ENCODE measurements at places on chromosomes 11 and 22.

DNA sequence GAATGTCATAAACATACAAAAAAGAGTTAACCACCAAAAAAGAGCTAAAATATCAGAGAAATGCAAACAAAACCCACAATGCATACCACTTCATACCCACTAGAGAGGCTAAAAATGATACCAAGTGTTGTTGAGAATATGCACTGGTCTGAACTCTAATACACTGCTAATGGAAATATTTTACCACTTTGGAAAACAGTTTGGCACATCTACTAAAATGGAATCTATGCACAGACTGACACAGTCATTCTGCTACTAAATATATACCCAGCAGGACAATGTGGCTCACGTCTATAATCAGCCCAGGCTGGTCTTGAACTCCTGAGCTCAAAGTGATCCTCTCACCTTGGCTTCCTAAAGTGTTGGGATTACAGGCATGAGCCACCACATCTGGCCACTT lies 18.0 kb downstream of the MAPK1 start:
- no peak for DNase-seq

DNA sequence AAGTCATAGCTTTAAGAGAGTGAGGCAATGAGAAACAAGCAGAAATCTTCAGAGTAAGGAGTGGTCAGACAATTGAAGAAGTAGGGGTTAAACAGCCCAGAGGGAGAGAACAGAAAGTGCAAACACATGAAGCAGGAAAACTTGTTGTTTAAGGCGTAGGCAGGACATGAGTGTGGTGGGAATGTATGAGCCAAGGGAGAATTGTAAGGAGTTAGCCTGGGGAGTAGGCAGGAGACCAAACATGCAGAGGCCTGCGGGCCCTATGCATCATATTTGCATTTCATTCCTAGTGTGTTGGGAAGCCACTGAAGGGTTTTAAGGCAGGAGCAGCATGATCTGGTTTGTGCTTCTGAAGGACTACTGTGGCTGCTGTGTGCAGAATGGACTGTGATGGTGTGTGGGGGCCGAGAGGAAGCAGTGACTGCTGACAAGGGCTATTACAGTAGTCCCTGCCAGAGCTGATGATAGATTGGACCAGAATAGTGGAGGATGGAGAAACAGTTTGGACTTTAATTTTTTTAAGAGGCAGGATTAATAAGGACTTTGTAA lies 179.9 kb upstream of the C11orf87 start:
- DNase-seq: peak; percentile 25

DNA sequence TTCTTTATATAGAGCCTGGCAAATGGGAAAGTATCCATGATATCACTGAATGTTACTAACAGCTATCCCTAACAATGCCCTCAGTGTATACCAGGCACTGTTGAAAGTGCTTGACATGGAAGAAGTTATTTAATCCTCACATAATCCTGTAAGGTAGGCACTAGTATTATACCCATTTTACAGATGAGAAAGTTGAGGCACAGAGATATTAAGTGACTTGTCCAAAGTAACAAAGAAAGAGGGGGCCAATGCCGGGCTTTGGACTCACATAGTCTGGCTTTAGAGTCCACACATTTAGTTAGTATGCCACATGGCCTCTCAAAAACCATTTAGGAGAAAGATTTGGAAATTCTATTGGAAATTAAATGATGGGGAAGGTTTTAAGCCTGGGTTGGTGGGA lies 220.8 kb upstream of the PLET1 start:
- no peak for DNase-seq

DNA sequence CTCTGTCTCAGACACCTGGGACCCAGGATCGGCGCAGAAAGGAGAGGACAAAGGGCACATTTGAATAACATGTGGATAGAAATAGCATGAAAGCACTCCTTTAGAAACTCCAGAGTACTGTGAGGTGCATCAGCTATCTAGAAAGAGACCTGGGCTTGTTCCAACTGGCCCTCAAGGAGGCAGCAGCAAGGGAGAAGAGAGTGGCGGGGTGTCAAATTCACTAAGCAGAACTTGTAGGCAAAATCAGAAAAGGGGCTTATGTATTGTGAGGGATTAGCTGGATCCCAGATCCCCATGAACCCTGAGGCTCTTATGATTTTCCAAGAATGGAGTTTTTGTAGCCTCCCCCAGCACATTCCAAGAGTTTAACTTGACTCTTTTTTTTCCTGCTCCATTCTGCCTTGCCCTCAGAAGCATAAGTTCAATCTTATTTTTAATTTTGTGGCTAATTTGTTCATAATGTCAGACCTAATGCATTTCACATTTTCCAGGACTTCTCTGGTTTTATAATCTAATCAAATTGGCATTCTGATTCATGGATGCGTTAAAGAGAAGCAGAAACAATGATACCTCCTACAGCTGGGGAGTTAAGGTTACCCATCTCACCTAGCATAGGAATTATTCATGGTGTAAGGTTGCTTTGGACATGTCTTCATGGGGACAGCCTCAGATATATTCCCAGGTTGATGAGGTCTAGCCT lies 33.6 kb downstream of the USH1C start:
- DNase-seq: no peak

DNA sequence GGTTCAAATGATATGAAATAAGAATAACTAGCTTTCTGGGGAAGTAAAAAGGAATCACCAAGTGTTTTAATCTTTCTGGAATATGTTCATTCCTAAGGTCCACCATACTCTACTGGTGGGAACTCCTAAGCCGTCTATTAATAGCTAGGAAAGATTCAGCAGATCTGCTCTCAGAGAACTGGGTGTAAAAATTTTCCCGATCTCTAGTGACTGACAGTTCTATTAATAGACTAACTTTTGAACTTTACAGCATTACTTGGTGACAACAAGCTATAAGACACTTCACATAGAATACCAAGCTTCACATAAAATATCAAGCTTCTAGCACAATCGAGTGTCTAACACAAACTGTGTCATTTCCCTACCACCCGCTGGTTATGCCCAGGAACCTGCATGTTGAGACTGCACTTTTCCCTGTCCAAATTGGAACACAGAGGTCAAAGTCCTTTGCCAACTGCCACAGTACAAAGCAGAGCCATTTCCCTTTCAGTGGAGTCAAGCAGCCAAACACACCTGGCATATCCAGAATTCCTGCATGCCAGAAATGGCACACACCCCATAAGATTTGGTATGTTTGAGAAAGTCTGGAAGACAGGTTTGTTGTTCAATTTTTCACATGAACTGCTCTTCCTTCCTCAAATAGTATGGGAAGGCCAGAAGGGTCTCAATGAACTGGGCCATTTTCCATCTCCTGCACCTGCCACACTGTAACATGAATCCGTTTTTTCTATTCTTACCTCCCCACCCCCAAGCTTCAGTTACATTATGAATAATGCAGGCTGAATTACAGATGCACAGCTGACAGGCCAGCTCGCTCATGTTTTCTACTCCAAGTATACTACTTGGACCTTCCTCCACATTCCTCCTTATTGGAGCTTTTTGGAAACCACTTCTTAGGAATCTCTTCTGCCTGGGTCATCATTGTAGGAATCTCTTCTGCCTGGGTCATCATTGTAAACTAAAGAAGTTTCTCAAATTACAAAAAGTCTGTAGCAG lies 3.7 kb downstream of the OSBP start:
- DNase-seq: peak; percentile 23

DNA sequence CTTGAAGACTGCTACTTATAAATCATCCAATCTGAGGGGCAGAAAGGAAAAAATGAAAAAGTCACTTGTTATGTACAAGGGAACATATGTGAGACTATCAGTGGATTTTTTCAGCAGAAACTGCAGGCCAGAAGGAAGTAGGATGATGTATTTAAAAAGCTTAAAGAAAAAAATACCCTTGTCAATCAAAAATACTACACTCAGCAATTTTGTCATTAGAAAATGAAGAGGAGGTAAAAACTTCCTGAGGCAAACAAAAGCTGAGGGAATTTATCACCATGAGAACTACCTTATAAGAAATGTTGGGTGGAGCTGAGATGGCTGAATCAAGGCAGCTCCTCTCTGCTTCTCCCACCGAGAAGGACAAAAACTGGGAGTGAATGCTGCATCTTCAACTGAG lies 21.1 kb downstream of the MRGPRX2 start:
- DNase-seq: no peak

DNA sequence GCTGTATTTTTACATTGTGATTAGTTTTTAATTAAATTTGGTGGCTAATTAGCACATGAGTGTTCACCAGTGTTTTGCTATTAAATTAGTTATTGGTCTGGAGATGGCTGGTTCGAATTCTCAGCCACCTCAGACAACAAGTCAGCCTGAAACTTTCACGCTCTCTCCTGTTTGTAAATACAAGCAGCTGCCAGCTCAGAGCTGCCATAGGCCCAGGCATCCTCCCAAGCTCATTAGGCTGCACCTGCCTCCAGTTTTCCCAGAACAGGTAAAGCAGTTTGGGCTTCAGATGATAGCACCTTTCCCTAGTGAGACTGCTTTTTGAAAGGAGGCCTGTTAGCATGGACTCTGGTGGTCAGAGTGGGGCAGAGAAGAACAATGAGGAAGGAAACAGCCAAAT lies 156.8 kb downstream of the NAV2 start:
- no peak for DNase-seq

GRCh38 chr11:30172883-30173311 lies 57.9 kb upstream of the FSHB start:
- DNase-seq: peak; percentile 65

- DNase-seq: no peak
Observed at GRCh38 chr11:41237382-41237781, 222.1 kb downstream of the LRRC4C start.

GRCh38 chr11:125588505-125588904 lies 4.1 kb upstream of the STT3A start:
- DNase-seq: no peak

- DNase-seq: peak; percentile 64
Observed at GRCh38 chr11:79441461-79441875, 638 bp upstream of the TENM4 start.

- peak; percentile 77 for DNase-seq
Observed at GRCh38 chr11:91978747-91979146, 245.9 kb upstream of the FAT3 start.

- peak; percentile 85 for DNase-seq
Observed at GRCh38 chr11:46291441-46292150, 14.1 kb downstream of the CREB3L1 start.

GRCh38 chr22:29892315-29893156 lies 9.6 kb downstream of the MTMR3 start:
- DNase-seq: no peak

DNA sequence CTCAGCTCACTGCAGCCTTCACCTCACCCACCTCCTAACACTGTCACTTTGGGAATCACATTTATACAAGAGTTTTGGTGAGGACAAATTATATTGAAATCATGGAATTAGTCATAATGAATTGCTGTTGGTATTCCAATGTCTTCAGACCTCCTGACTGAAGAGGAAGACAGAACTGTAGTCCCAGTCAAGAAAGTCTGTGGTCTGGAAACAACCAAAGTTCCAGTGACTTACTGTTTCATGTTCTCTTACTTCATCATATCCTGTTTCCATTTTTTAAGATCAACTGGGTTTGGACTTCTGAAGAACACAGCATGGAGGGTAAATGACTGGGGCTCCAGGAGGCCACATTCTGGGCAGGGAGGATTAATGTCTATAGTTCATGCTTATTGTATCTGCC lies 43.0 kb upstream of the HIPK3 start:
- peak; percentile 24 for DNase-seq

DNA sequence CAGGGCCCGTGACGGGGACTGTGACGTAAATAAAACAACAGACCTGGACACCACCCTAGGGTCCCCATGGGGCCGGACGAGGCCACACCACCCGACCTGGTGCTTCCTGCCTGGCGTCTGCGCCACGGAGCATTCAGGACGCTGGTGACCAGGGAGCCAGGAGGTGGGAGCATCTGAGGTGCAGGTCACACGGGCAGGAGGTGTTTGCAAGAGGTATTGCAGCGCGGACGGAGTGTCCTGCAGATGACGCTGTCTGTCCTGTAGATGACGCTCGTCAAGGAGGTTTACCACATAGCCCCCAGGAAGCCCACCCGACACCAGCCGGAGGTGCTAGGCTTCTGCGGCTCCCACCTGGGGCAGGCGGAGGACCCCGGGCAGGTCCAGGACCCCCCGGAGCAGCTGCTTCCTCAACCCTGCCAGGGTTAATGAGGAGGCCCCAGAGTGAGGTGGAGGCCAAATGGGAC lies 986 bp upstream of the MUC5B start:
- no peak for DNase-seq

GRCh38 chr11:20451568-20451967 lies 64.1 kb downstream of the PRMT3 start:
- peak; percentile 25 for DNase-seq

DNA sequence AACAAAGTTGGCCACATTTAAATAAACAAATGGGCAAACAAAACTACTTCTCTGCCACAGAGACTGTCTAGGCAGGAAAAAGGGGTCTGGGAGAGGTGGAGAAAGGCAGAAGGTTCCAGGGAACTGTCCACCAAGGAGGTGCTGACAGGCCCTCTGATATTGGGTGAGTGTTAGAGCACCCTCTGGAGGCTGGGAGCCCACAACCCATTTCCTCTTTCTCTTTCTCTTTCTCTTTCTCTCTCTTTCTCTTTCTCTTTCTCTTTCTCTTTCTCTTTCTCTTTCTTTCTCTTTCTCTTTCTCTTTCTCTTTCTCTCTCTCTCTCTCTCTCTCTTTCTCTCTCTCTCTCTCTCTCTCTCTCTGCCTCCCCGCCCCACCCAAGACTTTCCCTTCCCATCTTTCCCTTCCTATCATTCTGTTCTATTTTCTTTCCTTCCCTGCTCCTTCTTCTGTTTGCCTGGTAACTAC lies 912.8 kb downstream of the DLG2 start:
- peak; percentile 46 for DNase-seq

- no peak for DNase-seq
Observed at GRCh38 chr11:113554526-113554925, 79.3 kb upstream of the DRD2 start.

Data from fibroblast of upper back skin (primary cell).